D341Med (cell line): ENCODE measurements at places on chromosomes 6 and 20.

GRCh38 chr6:40688214-40688761, 101.1 kb upstream of the LRFN2 start:
- no peak for DNase-seq

GRCh38 chr6:45082091-45082490, 246.0 kb upstream of the RUNX2 start:
- no peak for DNase-seq

DNA sequence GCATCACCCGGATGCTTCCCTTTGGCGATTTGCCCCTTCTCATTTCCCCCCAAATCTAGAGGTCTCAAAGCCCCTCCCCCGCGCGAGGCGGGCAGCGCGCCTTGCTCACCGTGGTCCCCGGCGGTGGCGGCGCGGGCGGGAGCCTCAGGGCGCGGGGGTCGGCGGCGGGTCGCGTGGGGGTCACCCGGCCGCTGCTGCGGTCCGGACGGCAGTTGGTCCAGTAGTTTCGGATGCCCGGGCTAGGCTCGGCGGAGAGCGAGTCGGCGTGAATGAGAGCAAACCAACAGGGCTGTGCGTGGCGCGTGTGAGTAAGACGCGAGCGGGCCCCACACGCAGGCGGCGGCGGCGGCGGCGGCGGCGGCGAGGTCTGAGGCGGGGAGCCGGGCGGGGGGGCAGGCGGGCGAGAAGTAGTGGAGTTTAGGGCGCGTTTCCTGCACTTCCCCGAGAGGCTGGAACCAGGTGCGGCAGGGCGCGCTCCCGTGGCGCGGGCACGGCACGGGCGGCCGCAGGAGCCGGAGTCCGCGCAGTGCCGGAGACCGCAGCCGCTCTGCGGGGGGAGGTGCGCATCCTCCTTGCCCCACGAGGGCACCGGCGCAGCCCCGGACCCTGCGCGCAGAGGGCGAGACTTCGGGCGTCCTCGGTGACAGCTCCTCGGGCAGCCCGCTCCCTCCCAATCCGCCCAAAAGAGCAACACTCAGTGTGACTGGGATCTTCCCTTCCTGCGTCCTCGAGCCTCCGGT, 567 bp downstream of the HS3ST5 start:
- DNase-seq, result peak; percentile 70

GRCh38 chr6:122755901-122756300, 23.6 kb upstream of the FABP7 start:
- DNase-seq, result no peak

DNA sequence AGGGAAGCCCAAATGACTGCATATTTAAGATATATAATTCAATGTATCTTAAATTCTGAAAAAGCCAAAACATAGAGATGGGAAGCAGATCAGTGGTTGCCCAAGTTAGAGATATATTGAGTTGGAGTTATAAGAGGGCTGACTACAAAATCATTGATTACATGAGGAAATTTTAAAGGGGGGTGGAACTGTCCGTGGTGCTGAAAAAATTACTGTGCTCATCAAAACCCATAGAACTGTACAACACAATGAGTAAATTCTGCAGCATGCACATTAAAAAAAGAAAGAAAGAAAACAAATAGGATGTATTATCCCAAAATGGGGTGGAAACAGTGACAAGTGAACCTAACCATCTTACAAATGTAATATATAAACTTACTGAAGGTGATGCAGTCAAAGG, 100.9 kb downstream of the FUT9 start:
- DNase-seq, result no peak

- no peak for DNase-seq
Observed at GRCh38 chr6:151690303-151690702, 117.2 kb upstream of the ESR1 start.

DNA sequence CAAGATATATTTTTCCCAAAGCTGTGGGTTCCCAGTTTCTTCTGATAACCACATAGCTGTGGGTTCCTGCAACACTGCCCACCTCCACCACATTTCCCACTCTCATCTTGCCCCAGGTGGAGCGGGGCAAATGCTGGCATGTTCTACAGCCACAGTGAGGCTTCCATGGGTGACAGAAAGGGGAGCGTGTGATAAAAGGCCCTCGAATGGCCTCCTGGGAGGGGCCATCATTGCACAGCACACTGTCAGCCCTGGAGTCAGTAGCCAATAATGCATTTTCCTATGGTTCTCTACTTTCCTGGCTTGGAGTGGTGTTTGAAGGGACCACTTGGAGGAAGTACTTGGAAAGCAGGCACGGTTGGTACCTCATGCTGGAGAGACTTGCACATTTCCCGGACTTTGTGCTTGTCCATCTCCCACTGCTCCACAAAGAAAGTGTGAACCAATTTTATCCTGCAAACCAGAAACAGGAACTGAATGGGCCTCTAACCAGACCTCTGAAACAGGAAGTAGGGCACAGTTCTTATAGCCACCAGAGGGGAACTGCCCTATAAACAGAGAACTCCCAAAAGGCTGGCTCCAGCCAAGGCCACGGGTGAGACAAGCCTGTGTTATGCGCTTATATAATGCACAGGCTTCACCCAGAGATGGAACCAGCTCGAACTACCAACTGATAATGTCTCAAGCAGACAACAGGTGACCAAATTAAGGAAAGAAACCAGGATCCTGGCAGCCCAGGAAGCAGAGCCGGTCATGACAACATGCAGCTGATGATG, 8.6 kb downstream of the MAP3K5 start:
- no peak for DNase-seq

- DNase-seq, result no peak
Observed at GRCh38 chr6:4781967-4782575, 5.9 kb downstream of the CDYL start.

DNA sequence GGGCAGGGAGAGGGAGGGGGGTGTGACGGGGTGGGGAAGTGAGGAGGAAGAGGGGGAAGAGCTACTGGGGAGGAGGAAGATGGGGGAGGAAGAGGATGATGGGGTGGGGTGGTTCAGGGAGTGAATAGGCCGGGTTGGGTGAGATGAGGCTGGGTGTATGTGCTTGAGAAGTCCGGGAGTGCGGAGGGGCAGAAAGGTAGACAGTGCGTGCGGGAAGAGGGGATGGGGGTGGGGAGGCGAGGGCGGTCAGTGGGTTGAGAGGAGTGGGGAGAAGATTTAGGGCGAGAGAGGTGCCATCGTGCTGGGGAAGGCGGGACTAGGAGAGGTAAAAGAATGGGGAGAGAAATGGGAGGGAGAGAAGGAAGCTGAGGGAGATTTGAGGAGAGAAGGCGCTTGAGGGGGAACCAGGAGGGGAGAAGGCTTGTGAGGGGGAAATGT, 30.9 kb upstream of the NOTCH4 start:
- DNase-seq, result no peak

DNA sequence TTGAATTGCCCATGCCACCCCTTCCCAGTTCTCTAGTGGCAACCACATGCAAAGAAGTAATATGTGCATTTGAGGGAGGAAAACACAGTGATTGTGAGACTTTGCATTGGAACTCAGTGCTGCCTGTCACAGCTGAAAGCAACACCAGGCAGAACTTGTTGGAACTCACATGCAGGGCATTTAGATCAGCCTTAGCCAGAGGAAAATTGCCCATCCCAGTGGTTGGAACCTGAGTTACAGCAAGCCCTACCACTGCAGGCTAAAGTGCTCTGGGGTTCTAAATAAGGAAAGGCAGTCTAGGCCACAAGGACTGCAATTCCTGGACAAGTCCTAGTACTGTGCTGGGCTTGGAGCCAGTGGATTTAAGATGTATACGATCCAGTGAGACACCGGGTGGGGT, 245.3 kb upstream of the UFL1 start:
- DNase-seq, result no peak

- DNase-seq, result no peak
Observed at GRCh38 chr20:36170542-36171215, 16.1 kb downstream of the EPB41L1 start.

GRCh38 chr6:11198663-11199603, 33.5 kb downstream of the NEDD9 start:
- DNase-seq, result no peak

- no peak for DNase-seq
Observed at GRCh38 chr6:153104220-153104619, 26.9 kb downstream of the RGS17 start.

DNA sequence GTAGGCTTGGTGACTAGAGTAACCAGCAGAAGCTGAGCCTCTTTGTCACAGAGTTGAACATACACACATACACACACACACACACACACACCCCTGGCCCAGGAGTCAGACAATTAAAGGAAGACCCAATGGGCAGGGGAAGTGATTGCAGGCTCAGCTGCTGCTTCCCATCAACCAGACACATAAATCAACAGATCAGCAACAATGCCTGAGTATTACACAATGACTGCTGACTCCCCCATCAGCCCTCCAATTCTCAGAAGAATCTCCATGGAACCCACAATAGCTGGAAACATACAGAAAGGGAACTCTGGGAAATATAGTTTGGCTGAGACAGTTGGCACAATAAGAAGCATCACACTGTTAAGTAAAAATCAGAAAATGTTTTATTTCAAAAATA, 270.4 kb upstream of the PLCB4 start:
- no peak for DNase-seq

DNA sequence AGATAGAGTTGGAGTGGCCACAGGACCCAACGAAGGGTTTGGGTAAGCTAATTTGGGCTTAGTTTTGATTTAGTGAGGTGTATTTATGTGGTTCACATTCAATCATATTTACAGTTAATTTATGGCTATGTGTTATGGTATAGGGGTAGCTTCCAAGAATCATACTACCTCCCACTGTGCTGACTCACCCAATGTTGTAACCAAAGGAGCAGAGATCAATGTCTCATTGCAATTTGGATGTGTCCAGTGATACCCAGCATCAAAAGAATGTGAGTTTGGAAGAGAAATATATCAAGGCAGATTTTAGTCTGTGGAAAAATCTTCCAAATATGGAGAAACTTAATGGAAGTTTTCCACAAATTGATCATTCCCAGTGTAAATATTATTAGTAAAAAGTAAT, 25.3 kb upstream of the SMIM8 start:
- DNase-seq, result no peak

- DNase-seq, result no peak
Observed at GRCh38 chr6:163780994-163781393, 366.5 kb downstream of the QKI start.

DNA sequence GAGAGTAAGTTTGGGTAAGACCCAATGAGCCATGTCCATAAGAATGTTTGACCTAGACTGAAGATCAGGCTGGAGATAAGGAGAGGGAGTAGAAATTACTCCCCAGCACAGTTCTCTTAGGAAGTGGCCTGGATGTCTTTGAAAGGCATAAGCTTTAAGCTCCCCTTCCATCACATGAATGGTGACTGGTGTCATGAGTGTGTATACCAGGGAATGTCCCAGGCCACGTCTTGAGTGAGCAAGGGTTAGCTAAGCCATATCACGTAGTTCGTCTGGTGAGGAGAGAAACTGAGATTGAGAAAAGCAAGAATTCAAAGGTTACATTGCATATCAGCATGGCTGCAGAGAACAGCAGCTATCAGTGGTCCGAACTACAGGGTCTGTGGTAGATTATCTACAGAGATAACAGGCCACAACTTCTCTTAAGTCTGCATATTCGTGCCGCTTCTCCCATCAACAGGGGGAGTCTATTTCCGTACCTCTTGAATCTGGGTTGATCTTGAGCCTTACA, 60.1 kb upstream of the BMP2 start:
- DNase-seq, result no peak

- DNase-seq, result no peak
Observed at GRCh38 chr6:9943026-9943425, 471.8 kb downstream of the TFAP2A start.

GRCh38 chr20:3794701-3795420, 1.2 kb upstream of the CDC25B start:
- no peak for DNase-seq

GRCh38 chr6:153117986-153118879, 12.8 kb downstream of the RGS17 start:
- DNase-seq, result no peak

DNA sequence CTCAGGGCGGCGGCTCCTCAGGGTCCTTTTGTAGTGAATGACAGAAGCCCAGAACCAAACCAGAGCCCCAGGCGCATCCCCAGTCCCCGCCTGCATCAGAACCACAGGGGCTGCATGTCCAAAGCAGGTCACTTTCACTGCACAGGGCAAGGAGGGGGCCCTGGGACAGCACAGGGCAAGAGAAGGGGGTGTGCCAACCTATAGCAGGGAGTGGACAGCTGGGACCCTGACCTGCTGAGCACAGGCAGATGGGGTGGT, 501.4 kb downstream of the PREX1 start:
- DNase-seq, result no peak

DNA sequence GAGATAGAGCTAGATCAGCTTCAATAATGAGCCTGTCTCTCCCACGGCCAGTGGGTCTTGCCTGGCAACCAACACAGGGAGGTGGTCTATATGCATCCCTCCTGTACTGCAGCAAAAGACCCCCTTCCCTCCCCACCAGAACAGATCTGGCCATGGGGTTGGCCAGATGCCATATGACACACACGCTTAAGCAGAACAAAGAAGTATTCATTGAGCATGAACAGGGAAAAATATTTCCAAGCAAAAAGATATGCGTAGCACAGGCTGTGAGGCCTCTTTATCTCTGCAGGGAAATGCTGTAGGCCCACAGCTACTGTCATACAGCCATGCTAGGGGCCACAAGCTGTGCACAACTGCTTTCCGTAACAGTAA, 73.4 kb upstream of the NRSN1 start:
- no peak for DNase-seq

GRCh38 chr6:156205678-156206077, 571.5 kb upstream of the ARID1B start:
- no peak for DNase-seq

- DNase-seq, result no peak
Observed at GRCh38 chr6:85361643-85362014, 88.3 kb upstream of the NT5E start.

GRCh38 chr6:71083308-71083820, 126.5 kb upstream of the B3GAT2 start:
- no peak for DNase-seq

GRCh38 chr6:33860706-33861474, 57.1 kb upstream of the MLN start:
- no peak for DNase-seq

DNA sequence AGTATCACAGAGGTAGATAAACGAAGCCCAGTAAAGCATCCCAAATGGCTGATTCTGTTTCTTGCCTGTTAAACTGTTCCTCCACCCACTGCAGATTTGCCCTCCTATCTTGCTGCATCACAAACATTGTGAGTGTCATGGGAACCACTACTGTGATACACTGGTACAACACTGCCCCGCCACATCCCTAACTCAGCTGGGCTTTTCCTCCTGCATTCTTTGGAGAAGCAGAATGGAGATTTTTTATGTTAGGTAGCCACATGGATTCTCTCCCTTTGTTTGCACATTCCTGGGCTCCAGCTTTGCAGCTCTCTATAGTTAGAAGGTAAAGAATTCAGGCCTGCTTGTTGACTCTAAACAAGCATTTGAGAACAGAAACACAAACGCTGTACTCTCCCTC, 234.1 kb downstream of the TMEM242 start:
- no peak for DNase-seq
